NCI-H774 (cell line): ENCODE measurements at places on chromosomes 5 and 9.

DNA sequence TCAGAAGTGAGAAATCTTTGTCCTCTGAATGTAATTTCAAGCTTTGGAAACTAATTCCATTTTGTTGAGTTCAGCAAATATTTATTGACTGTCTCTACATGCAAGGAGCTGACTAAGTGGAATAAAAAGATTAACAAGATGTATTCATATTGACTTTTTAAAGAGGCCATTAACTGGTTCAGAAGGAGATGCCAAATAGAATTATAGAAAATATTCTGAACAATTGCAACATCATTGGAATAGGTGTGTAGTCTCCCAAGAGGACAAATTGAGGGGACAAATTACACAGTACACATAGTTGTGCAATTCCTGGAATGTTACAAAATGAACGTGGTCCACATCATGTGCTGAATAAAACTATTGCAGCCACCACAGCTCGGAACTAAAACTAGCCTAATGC lies 224.2 kb downstream of the NPR3 start:
- DNase-seq = no peak

DNA sequence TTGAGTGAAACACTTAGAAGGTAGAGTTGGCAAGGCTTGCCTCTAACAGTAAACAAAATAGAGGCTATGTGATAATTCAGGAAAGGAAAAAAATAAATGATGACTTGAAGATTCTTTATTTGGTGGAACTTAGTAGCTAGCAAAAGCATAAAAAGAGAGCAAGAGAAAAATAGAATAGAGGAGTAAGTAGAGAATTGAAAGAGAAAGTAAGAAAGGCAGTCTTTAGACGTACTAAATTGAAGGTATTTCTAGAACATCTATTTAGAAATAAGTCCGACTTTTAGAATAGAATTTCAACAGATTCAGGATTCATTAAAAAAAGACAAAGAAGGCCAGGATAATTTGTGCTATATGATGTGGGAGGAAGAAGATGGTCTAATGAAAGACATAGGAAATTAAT lies 128.1 kb upstream of the MINAR2 start:
- DNase-seq = no peak

GRCh38 chr9:19409401-19410194 lies 789 bp downstream of the ACER2 start:
- DNase-seq = peak; percentile 30

- no peak for DNase-seq
Measured at GRCh38 chr9:99590840-99591239, 230.8 kb upstream of the NR4A3 start.

DNA sequence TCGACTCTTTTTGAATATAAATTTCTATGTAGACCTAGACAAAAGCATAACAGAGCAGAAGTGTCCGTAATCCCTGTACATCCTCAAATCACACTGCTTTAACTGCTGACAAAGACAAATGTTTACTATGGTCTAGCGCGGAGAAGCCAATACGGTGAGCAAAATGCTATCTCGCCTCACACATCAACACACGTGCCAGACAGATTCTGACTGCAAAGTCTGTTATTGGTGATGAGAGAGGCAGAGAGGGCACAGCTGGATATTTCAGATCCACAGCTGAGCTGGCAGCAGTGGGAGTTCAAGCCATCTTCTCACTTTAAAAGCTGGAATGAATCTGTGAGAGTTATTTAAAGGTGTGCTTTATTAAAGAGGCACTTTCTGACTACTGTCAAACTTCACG lies 124.3 kb downstream of the ARL15 start:
- no peak for DNase-seq

DNA sequence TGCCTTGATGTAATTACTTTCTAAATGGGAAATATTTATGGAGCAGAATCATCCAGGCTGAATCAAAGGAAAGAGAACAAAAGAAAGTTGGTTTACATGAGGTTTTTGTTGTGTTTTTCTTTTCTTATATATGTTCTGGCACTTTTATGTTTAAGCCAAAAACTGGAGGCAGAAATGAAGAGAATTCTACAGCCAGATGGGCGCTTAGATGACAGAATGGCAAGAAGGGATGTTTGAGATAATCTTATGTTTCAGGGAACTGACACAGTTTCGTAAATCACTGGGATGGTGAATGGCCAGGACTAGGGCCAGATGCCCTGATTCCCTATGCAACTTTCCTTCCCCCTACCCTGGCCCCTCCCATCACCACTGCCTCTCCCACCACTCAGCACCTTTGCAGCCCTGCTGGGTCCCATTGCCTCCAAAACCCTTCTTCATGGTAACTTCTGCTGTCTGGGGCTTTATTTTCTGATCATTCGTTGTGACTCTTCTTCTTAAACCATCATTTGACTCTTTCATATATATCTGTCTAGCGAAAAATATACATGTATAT lies 111.8 kb downstream of the EFNA5 start:
- DNase-seq = no peak

GRCh38 chr5:161442471-161442870 lies 104.1 kb downstream of the GABRB2 start:
- DNase-seq = no peak

- DNase-seq = no peak
Measured at GRCh38 chr9:109241207-109241606, 74.2 kb upstream of the FRRS1L start.

GRCh38 chr9:98986866-98987651 lies 43.4 kb downstream of the COL15A1 start:
- no peak for DNase-seq

DNA sequence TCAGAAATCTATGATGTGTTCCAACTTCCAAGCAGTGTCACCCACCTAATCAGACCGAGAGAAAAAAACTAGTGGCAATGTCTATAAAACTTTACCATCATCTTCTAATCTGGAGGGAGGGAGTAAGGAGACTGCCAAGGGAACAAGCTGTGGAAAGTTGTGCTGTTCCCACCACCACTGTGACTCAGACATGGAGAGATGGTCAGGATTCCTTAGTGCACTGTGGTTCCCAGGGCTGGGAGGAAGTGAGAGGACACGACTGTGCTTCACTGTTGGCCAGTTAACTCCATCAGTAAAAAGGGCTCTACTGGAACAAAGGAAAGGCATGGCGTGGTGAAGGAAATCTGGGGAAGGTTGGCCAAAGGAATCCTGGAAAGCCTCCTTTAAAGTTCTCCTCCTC lies 18.8 kb downstream of the TICAM2 start:
- DNase-seq = no peak

DNA sequence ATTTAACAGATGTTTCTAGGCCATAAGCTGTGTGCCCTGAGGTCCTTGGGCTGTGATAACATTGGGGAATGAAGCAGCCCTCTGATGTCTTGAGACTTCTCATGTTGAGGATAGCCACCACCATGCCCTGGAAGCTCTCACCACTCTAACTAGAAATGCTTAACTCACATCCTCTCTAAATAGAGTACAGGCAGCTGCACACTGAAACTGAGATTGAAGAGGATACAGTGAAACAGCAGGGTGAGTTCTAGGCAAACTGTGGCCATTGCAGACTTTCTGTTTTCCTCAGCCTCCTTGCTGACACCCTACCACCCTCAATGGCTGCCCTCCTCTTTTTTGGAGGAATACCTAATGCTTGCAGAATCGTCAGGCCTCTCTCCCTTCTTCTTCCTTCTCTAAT lies 22.4 kb downstream of the UTP15 start:
- DNase-seq = no peak

GRCh38 chr9:36892279-36892678 lies 141.8 kb downstream of the PAX5 start:
- no peak for DNase-seq

GRCh38 chr5:32231929-32232328 lies 57.8 kb upstream of the GOLPH3 start:
- no peak for DNase-seq

- peak; percentile 15 for DNase-seq
Measured at GRCh38 chr9:23824830-23825591, 1.0 kb downstream of the ELAVL2 start.
